Activated CD4-positive, alpha-beta T cell treated with anti-CD3 and anti-CD28 coated beads for 48 hours (primary cell): ENCODE measurements at places on chromosomes 11 and 22.

- DNase-seq: no peak
Observed at GRCh38 chr22:30894371-30894740, 74.2 kb downstream of the MORC2 start.

DNA sequence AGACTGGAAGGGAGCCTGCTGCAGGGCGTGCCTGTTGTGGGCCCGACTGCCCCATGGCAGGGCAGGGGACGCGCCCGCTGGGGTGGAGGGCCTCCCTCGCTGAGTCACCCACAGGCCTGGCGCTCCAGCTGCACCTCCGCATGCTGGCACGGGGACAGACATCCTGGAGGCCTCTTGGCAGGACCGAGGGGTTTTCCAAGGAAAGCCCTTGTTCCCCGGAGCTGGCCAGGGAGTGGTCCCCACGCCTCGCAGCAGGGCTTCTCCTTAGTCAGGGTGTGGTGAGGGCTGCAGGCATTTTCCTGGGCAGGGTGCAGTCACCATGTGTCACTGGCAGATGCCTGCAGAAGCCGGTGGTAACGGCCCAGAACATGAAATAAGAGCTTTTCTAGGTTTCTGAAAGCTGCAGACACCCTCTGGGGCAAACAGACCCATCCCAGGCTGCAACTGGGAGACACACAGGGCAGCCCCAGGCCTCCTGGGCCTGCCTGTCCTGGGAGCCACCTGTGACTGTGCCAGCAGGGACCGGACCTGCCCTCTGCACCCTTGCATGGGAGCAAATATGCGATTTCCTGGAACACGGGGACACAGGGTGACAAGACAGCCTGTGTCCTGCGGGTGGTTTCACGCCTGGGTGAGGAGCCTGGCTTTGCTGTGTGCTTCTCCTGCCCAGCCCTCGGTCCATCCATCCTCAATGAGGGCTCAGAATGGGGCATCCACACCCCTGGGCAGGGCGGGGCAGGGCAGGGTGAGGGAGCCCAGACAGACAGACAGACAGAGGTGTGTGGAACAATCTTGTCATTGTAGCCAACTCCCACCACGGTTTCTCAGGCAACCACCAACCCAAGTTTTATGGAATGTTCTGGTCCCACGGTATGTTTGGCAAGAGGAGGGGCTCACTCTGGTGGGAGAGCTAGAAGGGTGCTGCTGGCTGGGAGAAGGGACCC lies 43.2 kb upstream of the FADD start:
- no peak for DNase-seq

DNA sequence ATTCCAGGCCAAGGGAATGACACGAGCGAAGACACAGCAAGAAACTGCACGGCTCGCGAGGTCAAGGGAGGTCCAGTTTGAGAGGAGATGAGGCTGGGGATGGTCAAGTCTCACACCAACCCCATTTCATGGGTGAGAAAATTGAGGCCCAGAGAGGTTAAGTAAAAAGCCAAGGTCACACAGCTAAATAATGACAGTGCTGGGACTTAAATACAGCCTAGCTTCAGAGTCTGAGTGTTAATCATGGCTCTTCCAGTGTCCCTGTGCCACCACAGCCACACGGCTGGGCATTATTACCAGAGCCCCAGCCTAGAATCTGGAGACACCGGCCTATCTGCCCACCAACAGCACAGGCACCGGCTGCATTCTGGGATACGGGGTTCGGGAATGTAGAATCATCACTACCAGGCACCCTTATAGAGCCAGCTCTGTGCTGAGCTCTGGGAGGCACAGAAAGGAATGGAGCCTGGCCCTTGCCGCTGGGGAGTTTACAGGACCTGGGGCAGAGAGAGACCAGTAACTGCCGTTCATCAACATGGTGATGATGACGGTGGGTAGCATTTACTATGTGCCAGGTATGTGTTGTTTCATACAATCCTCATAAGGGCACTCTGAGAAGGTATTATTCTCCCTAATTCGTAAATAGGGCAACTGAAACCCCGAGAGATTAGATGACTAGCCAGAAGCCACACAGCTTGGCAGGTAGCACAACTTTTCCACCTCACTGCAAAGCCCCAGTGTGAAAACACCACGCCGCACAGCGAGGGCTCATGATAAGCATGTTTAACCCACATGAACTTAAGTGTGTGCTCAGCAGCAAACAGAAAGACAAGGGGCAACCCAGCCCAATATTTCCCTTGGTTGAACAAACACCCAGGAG lies 51.8 kb downstream of the CD6 start:
- peak; percentile 85 for DNase-seq

DNA sequence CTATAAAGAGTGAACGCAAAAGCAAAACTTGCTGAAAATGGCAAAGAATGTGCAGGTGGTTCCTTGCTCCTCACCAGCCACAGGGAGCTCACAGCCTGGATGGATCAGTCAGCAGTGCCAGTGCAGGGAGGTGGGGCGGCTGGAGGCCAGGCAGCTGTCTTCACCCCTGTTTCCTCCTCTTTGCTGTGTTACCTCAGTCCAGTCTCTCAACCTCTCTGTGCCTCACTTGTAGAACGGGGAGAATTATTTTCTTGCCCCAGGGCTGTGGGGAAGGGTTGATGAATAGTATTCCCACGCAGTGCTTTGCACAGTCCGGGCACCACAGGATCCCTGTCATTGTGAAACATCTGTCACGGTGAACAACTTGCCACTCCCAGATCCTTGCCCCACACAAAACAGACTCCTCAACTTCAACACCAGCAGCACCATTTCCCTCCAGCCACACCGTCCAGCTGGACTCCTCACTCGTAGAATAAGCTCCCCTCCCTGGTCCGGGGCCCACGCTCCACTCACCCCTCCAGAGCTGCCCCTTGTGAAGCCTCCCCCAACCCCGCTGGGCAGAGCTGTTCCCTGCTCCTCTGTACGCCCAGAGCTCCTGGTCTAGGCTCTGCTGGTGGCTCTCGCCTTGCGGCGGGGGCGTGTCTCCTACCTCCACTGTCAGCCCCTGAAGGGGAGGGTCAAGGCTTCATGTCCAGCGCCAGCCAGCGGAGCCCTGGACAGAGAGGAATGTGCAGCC lies 27.7 kb downstream of the MPPED1 start:
- DNase-seq: no peak

- DNase-seq: no peak
Observed at GRCh38 chr22:37726241-37726887, 29.5 kb downstream of the TRIOBP start.

DNA sequence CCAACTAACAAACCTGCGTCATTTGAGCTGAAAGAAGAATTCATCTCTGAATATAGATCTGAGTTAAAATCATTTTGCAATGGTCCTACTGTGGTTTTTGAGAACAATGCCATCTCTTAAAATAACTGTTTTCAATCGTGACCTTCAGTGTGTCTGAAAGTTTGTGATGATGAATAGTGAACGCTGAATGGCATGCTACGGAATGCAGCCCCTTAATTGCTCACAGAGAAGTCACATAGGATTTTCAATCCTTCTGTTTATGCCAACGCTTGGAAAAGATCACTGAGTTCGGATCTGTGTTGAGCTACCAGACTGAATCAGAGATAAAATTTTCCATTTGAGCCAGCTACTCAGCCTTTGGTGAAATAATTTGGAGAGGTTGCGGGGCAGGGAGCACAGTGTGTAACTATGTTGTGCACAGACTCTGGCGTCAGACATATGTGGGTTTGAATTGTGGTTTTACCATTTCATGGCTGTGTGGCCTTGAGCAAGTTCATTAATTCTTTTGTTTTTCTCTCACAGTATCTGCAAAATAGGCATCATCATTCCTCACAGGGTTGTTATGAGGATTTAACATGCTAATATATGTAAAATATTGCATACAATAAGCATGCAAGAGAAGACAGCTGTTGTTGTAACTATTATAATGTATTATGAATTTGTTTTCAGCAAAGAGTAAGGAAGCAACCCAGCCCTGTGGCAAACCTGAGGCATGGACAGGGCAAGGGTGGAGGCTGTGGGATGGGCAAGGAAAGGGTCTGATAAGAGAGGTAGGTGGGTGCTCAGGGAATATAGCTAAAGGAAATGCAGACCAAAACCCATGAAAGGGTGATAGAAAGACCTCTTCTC lies 679.9 kb downstream of the KCNA4 start:
- no peak for DNase-seq

- DNase-seq: peak; percentile 28
Observed at GRCh38 chr11:70680781-70681281, 282.5 kb downstream of the CTTN start.

DNA sequence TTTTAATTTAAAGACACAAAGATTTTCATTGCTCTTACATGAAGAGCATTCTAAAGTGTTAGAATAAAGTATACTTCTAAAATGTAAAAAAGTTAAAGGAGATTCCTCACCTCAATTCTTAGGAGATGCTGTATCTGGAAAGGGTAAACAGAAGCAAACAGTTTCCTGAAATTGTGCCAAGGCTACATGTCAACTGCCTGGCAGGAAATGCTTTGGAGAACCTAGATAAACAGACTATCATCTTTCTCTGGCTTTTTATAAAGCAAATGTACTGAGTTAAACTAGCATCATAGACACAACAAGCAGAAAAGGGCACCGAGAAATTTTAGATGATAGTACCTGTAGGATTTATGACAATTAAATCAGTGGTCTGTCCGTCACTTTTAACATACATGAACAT lies 24.7 kb upstream of the AKIP1 start:
- no peak for DNase-seq

DNA sequence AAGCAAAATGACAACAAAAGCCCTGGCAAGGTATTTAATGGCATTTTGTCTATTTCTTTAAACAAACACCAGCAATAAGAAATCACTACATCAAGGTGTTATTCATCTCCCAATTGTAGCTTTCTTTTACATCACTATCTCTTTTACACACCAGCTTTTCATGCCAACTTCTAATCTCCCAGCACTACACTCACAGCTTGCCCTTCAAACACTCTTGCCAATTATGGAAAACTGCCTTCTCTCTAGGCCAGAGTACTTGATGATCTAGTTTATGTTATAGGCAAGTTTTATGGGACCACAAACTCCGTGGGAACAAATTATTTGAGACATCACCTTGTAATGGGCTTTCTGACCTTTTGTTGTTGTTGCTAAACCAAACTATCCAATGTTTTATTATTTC lies 61.3 kb downstream of the SVIP start:
- DNase-seq: no peak

DNA sequence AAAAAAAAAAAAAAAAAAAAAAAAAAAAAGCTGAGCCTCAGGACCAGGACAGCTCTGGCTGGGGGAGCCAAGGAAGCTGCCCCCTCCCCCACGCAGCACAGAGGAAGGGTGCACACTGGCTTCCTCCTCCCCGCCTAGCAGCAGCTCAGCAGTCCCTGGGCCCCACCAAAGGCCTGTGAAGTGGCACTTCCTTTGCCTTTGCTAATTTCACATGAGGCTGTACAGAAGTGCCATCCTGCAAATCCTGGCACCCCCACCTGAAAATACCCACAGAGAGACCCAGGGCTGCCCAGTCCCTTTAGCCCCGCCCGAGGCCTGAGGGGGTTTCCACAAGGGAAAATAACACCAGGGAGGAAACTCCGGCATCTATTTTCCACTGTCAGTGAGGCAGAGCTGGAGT lies 3.9 kb downstream of the RHOG start:
- DNase-seq: peak; percentile 56

DNA sequence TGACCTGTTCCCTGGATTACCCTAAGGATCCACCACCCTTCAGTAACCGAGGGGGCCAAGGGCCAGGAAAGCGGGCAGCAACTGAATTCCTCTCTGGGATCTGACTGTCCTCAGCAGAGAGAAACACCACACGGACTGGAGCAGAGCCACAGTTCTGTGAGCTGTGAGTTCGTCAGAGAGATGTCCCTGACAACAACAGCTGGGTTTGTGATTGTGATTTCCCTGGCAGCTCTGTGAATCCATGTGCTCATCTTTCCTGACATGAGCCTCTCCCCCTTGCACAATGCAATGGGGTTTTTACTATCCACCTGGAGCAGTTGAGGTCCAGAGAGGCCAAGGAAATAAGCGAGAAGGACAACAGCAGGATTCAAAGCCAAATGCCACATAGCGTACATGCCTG lies 69.4 kb upstream of the AMPD3 start:
- DNase-seq: no peak

- no peak for DNase-seq
Observed at GRCh38 chr22:43275545-43276317, 67.4 kb downstream of the SCUBE1 start.

- DNase-seq: no peak
Observed at GRCh38 chr11:93935826-93936225, 85.3 kb upstream of the HEPHL1 start.

- no peak for DNase-seq
Observed at GRCh38 chr22:19565382-19566278, 41.4 kb upstream of the CLDN5 start.

DNA sequence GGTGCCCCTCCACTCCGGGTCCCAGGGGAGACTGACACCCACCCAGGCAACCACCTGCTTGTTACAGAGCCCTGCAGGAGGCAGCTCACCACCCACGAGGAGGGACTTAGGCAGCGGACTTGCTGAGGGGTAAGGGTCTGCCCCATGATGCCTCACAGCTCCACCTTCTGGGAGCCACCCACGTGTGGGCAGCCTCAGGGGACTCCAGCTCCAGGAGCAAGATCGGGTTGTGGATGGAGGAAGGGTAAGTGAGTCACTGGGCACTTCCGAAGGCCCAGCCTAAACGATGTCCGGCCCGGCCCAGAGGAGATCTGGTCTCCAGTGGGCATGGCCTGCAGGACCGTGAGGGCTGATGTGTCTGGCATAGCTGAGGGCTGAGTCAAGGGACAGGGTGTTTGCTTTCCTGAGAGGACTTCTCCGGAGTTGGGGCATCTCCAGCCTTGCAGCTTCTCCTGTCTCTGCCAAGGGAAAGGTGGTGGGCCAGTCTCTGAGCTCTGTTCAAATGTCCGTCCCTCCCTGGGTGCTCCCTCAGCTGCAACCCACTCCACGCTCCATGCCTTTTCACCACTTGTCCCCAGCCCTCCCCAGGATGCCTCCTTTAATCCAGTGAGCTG lies 32.3 kb upstream of the P2RY2 start:
- DNase-seq: no peak

- peak; percentile 69 for DNase-seq
Observed at GRCh38 chr11:3916962-3917361, 61.5 kb downstream of the STIM1 start.

GRCh38 chr11:95338430-95338991 lies 107.5 kb upstream of the SESN3 start:
- DNase-seq: no peak

GRCh38 chr11:19868871-19869270 lies 156.2 kb downstream of the NAV2 start:
- DNase-seq: no peak

- DNase-seq: no peak
Observed at GRCh38 chr22:18013436-18013835, 10.9 kb downstream of the MICAL3 start.

GRCh38 chr11:8654503-8654902 lies 28.0 kb downstream of the TRIM66 start:
- DNase-seq: no peak

GRCh38 chr11:10298342-10298741 lies 4.3 kb upstream of the SBF2 start:
- DNase-seq: peak; percentile 67
